ENCODE measurements at places on chromosomes 3 and 15. TPM values are rescaled to one million over a fixed set of nuclear protein-coding genes. Genes with fewer than 3 reads are reported as not detected.

PRSS50 gene
- total RNA-seq: 0.29 TPM

- DNase-seq: no peak
These were observed 25.4 kb downstream of the GOLGB1 start for GRCh38 chr3:121724130-121724529.

EIF2B5 gene
- total RNA-seq: 33.8 TPM

DNA sequence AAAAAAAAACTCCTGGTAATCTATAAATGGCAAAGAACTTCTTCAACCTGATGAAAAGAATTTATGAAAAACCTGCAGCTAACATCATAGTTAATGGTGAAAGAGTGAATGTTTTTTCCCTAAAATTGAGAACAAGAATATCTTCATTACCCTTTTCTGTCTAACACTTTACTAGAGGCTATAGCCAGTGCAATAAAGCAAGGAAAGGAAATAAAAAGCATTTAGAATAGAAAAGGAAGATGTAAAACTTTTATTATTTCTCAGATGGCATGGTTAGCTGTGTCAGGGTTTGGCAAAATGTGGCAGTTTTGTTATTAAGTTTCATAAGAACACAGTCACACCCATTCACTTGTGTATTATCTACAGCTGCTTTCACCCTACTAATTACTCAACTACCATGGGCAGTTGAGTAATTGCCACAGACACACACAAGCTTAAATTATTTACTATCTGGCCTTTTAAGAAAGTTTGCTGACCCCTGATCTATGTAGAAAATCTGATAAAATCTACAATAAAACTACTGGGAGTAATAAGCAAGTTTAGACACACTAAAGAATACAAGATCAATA is 465.1 kb downstream of the MAGI1 start:
- DNase-seq: no peak

DNA sequence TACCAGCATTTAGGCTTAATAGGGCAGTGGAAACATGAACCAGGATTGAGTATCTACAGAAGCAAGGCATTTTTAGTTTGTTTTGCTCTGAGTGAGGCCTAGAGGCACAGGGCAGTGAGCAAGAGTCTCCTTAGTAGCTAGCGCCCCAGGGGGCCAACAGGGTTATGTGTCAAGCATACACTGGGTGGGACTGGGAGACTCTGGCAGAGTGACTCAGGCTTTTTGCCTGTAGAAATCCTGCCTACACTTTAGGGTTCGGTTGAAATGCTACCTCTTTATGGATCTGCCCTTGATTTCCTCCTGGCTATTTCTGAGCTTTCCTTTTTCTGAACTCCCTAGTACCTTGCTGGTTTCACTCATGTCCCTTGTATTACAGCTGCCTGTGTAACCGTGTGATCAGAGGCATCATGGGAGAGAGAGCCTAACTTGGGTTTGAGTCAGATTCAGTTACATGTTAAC is 72.2 kb downstream of the TOP2B start:
- peak; percentile 23 for DNase-seq

GRCh38 chr3:59367150-59367549 is 317.3 kb upstream of the CFAP20DC start:
- DNase-seq: no peak

GOLGA6L26 gene
- total RNA-seq: not detected
